ENCODE measurements at places on chromosomes 11 and 22. TPM values are rescaled to one million over a fixed set of nuclear protein-coding genes. Genes with fewer than 3 reads are reported as not detected.

CDC42EP2 gene
- 15.4 TPM for total RNA-seq

NLRP14 gene
- 0.49 TPM for total RNA-seq

OR51B4 gene
- total RNA-seq, result 43.7 TPM

CHST1 gene
- 0.69 TPM for total RNA-seq

PHF21A gene
- total RNA-seq, result 27.0 TPM

SMC1B gene
- not detected for total RNA-seq

Measured in HCT116 (cell line).